ENCODE measurements at places on chromosomes 7 and 10. TPM values are rescaled to one million over a fixed set of nuclear protein-coding genes. Genes with fewer than 3 reads are reported as not detected.

GRCh38 chr10:70674560-70675495 lies 2.5 kb downstream of the ADAMTS14 start:
- H3K27me3 ChIP-seq: peaks cover 10% of the 10 kb centered on the region
- no peaks in the 10 kb centered on the region for H3K36me3 ChIP-seq
- H3K4me1 ChIP-seq: no peaks in the 10 kb centered on the region
- H3K27ac ChIP-seq: no peak overlapping the region

DNA sequence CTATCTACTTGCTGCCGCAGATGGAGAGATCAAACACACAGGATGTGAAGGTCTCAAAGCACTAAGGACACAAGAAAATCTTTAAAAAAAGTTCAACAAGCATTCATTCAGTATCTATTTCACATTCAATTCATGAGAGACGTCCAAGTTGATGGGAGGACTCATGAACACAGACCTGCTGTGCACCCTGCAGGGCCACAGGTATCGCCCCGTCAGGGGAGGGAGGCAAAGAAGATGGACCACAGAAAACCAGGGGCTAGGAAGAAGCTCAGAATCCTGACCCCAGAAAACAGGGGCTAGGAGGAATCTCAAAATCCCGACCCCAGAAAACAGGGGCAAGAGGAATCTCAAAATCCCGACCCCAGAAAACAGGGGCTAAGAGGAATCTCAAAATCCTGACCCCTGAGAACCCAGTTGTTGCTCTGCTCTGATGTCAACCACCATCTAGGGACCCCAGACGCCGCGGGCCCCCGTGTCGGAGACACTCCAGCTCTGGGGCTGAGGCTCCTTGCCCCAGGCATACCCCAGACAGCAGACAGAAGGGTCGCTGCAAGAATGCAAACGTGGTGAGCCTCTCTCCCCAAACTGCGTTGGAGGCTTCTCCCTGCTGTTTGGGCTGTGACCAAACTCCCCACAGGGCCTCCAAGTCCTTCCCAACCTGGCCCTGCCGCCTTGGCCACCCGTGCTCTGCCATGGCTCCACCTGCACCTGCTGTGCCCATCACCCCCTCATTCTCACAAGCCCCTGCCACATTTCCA lies 197.6 kb downstream of the DIP2C start:
- no peak overlapping the region for H3K27ac ChIP-seq
- no peaks in the 10 kb centered on the region for H3K27me3 ChIP-seq
- H3K36me3 ChIP-seq: no peaks in the 10 kb centered on the region
- no peak for DNase-seq

DNA sequence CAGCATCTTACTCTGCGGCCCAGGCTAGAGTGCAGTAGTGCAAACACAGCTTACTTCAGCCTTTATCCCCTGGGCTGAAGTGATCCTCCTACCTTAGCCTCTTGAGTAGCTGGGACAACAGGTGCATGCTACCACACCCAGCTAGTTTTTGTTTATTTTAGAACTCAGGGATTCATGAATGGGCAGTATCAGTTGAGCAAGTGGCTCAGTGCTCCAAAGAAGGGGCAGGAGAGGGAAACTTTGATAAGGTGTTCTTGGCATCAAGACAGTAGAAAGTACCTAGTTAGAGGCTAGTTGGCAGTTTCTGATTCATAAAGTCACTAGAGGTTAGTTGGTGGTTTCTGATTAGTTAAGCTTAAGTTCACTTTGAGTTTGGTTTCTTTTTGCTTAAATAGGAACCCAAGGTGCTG lies 18.4 kb downstream of the TRIM24 start:
- no peak overlapping the region for H3K27ac ChIP-seq
- H3K4me3 ChIP-seq: no peak overlapping the region
- DNase-seq: no peak
- no peaks in the 10 kb centered on the region for H3K36me3 ChIP-seq
- H3K27me3 ChIP-seq: no peaks in the 10 kb centered on the region

- no peak for DNase-seq
- H3K36me3 ChIP-seq: no peaks in the 10 kb centered on the region
- peaks cover 12% of the 10 kb centered on the region for H3K4me1 ChIP-seq
These were observed 127.5 kb downstream of the PARD3 start for GRCh38 chr10:34687434-34688210.

DNA sequence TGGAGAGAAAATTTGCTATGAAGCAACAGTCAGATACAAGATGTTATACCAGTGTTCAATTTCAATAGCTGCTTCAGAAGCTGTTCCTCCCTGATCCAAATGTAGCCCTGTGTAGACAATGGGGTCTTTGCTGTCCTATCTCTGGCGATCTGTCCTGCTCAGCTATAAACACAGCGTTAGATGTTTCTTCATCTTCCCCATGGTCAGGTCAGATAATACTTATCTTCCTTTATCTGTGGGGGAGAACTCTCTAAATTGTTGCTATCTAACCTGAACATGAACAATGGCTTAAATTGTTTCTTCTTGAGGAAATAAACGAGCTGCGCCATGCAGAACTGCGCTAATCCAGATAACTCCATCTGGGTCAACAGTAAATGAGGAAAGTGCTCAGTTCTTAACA lies 15.6 kb upstream of the KIAA1217 start:
- no peak for DNase-seq
- no peaks in the 10 kb centered on the region for H3K27me3 ChIP-seq
- no peak overlapping the region for H3K27ac ChIP-seq
- no peaks in the 10 kb centered on the region for H3K36me3 ChIP-seq
- H3K4me1 ChIP-seq: peaks cover 21% of the 10 kb centered on the region
- H3K4me3 ChIP-seq: no peak overlapping the region

GRCh38 chr7:26658389-26659084 lies 205.9 kb downstream of the SKAP2 start:
- H3K27me3 ChIP-seq: peaks cover 99% of the 10 kb centered on the region
- H3K27ac ChIP-seq: no peak overlapping the region
- DNase-seq: no peak
- H3K36me3 ChIP-seq: no peaks in the 10 kb centered on the region
- H3K4me1 ChIP-seq: no peaks in the 10 kb centered on the region
- H3K4me3 ChIP-seq: no peak overlapping the region

DNA sequence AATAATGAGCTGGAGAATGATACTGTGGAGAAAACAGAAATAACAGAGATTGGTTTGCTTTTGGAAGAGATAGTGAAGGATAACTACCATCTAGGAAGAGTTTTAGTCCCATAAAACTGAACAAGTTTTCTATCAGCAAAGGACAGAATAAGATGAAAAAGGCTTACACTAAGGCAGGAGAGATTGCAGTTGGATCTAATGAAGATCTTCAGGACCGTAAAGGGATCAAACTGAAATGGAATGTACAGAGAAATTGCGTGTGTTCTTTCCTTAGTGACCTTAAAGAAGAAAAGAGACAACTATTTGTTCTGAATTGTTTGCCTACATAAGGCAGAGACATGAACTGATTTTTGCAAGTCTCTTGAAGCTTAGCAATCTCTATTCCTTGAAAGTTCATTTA lies 191.7 kb upstream of the MTPN start:
- no peaks in the 10 kb centered on the region for H3K4me1 ChIP-seq
- no peak for DNase-seq

- no peaks in the 10 kb centered on the region for H3K36me3 ChIP-seq
- no peak for DNase-seq
- no peaks in the 10 kb centered on the region for H3K27me3 ChIP-seq
- H3K27ac ChIP-seq: no peak overlapping the region
- H3K4me3 ChIP-seq: no peak overlapping the region
These were observed 182.6 kb upstream of the CXCL12 start for GRCh38 chr10:44567471-44567870.

DNA sequence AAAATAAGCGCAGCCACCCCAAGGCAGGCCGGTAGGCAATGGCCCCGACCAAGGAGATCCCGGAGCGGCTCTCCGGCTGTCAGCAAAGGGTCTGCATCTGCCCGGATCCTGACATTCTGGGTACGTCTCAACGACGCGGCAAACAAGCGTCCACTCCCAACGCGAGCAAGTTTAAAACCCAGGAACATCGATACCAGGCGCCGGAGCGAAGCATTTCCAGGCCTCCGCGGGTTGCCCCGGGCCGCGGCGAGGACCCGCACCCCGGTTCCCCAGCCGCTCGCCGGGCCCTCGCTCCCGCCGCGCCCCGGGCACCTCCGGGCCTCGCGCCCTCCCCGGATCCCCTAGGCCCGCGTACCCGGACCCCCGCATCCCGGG lies 453 bp downstream of the URGCP start:
- peak overlapping the region; percentile 85 for H3K27ac ChIP-seq
- peak; percentile 42 for DNase-seq
- H3K36me3 ChIP-seq: no peaks in the 10 kb centered on the region
- H3K4me1 ChIP-seq: peaks cover 4% of the 10 kb centered on the region

GRCh38 chr10:101062232-101063049 lies 652 bp downstream of the KAZALD1 start:
- DNase-seq: peak; percentile 67
- H3K27ac ChIP-seq: peak overlapping the region; percentile 98
- H3K4me3 ChIP-seq: peak overlapping the region; percentile 73
- no peaks in the 10 kb centered on the region for H3K36me3 ChIP-seq
- peaks cover 71% of the 10 kb centered on the region for H3K4me1 ChIP-seq
- no peaks in the 10 kb centered on the region for H3K27me3 ChIP-seq

Gene HPS6
- total RNA-seq: 15.7 TPM

Gene LIPK
- not detected for total RNA-seq

Gene CUEDC2
- total RNA-seq: 72.1 TPM

Gene DDC
- total RNA-seq: not detected
